ENCODE measurements at places on chromosomes 7 and 10.

- DNase-seq = peak; percentile 48
Observed at GRCh38 chr7:130875265-130875741, 141.3 kb upstream of the KLF14 start.

GRCh38 chr10:67936416-67936815 is 52.0 kb downstream of the SIRT1 start:
- no peak for DNase-seq

DNA sequence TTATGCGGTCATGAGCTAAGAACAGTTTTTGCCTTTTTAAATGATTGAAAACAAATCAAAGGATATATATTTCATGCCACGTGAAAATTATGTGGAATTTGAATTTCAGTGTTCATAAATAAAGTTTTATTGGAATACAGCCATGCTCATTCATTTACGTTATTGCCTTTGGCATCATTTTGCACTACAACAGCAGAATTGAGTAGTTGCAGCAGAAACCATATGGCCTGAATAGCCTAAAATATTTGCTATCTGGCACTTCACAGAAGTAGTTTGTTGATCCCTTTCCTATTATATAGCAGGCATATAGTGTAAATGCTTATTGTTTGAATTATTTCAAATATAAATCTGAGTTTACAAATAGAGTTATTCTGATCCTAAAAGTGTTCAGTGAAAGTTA is 59.7 kb downstream of the AUTS2 start:
- DNase-seq = no peak

GRCh38 chr7:90657481-90657880 is 61.4 kb downstream of the CDK14 start:
- DNase-seq = no peak

DNA sequence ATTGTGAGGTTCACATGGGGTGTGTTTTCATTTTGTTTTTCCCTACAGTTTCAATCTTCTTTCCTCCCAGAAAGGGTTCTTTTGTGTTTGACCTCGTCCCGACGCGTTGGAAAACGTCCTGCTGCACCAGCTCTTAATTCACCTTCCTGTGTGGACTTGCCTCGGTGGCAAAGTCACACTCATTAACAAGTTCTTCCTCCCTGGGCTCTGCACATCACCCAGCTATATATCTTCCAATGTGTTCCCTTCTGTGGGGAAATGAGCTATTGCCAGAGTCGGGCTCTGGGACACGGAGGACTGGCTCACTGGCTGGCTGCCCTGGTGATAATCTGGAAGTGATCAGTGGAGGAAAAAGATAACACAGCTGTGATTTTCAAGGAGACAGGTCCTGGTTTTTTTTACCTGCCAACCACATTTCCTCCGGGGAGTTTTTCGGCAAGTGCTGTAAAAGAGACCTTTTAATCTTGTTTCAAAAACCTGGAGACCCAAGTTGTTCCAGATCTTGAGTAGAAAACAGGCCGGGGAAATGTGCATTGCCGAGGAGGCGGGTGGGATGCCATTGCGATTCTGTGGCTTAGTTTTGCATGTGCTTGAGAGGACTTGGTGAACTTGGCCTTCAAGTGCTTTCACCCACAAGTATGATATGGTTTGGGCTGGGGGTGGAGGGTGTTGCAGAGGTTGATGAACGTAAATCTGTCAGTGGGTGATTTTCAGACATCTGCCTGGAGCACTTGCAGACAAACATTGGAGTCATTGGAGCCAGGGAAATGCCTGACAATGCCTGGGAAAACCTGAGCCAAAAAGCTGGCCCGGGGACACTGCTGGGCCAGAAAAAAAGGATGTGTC is 96.5 kb upstream of the CREB5 start:
- DNase-seq = no peak
